ENCODE measurements at places on chromosomes 5 and 9.

DNA sequence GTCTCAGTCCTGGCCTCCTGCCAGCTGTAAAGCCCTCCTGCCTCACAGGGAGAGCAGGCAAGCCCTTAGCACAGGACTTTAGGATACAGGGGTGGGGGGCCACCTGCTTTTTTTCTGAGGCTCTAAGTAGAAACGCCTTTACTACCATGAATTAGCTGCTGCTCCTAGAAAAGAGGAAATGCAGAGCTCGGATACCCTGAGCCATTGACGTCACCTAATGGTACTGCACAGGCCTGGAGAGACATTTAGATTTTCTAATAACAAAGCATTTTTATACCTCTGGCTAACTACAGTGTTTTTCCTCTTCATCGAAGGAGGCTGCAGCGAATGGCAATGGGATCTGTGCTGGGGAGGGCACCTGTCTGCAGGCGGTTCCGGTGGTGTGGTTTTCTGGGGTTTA lies 137.0 kb downstream of the WDR41 start:
- DNase-seq, result no peak

DNA sequence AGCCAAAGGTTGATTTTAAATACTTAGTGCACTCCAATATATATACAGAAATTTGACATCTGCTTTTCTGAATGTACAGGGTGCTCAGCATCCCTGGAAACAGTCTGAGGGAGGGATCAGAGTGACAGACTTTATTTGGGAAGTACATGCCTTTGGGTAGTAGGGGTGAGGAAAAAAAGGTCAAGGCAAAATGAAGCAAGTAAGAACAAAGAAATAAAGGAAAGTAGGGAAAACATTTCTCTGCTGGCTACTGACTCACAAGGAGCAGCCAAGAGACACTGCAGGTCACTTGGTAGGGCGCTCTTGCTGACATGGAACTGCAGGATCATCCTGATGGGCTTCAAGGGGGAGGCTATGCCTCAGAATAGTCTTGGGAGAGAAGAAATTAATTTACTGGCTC lies 380.9 kb downstream of the RAB3C start:
- no peak for DNase-seq

- no peak for DNase-seq
Observed at GRCh38 chr5:16580382-16580781, 36.4 kb downstream of the RETREG1 start.

DNA sequence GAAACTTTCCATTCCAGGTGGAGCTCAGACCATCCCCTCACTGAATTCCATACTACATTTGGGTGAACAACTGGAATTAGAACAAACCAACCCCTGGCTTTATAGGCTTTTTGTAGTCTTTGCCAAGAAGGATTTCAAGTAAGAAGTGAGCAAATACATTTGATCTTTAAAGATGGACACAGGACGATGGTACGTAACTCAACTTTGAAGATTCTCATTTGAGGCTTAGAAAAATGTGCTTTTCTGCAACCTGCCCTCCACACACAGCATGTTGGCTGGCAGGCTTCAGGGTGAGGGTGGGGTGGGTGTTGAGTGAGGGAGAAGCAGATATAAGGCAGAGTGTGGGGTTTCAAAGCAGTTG lies 175.8 kb downstream of the DCP2 start:
- no peak for DNase-seq

DNA sequence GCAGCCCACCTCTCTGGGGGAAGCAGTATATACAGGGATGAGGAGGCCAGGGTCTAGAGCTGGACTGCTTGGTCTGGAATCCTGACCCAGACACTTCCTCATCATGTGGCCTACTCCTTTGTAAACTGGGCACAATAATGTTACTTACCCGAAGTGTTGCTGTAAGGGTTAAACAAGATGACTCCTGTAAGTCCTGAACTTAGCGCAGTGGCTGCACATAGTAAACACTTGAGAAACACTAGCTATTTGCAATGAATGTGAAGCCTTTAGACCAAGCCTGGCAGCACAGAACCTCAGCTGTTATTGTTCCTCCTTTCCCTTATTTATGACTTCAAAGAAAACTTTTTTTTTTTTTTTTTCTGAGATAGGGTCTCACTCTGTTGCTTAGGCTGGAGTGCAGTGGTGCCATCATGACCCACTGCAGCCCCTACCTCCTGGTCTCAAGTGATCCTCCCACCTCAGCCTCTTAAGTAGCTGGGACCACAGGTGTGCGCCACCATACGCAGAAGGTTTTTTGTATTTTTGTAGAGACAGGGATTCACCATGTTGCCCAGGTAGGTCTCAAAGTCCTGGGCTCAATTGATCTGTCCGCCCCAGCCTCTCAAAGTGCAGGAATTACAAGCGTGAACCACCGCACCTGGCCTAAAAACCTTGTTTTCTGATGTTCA lies 96.2 kb upstream of the IL6ST start:
- DNase-seq, result no peak

DNA sequence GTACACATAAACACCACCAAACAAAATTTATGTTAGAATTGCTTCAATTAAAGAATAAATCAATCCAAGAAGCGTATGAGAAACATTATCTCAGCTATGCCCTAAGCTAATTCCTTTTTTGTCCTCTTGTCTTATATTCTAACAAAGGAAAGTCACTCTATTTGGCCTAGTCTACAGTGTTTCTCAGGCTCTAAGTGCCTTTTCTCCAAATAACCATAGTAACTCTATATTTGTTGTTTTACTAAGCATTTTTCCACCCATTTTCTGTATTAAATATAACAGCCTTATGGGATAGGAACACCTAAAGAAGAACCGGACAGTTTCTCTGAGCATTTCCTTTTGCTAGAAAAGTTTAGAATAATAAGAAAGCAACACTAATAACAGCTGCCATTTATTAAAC lies 120.1 kb upstream of the MTAP start:
- no peak for DNase-seq

- no peak for DNase-seq
Observed at GRCh38 chr9:105697871-105698270, 3.5 kb downstream of the TMEM38B start.

- DNase-seq, result peak; percentile 39
Observed at GRCh38 chr5:133147411-133147810, 95.6 kb downstream of the HSPA4 start.

DNA sequence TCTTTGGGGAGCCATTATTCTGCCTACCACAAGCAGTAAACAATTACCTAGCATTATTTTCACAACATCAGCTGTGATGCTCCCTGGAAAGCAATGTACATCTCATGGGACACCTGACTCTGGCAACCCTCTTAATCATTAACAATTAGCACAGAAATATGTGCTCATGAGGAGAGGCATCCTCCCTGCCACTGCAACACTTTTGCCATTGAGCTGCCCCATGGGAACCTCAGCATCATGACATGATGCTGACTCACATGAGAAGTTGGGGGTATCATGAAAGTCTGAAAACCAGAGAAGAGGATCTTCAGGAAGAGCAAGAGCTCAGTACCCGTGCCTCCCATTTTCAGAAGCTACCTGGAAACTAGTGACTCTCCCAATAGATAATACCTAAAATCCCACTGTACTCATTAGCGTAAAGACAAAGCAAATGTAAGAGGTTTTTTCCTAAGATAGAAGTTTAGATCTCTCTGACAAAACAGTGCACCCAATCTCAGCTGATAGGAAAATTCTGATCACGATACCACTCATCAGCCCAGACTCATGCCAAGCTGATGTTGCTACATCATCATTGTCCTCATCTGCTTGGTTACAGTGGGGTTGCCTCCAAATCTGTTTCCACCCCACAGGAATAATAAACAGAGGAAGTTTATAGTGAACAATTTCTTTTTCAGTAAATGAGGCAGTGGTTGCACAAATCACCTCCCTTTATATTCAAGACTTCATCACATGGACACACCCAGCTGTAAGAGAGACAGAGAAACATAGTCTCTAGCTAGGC lies 244.5 kb downstream of the NR2F1-AS1 start:
- no peak for DNase-seq

- no peak for DNase-seq
Observed at GRCh38 chr9:128149951-128150593, 819 bp downstream of the LCN2 start.

DNA sequence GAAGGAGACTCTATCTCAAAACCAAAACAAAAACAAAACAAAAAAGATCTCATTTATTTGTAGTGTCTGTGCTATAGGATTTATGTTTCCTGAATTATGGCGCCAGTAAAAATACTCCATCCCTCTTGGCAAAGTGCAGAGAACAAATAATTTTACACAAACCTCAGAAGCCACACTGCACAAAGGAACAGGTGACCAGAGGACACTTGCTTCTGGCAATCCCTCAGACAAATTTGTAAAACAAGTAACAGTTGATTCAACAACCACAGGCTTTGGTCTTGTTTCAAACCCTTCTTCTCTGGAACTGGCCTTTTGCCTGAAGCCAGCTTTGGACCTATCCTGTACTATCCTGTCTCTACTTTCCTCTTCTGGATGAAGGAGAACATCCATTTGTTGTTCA lies 502.1 kb downstream of the DMAC1 start:
- DNase-seq, result no peak

DNA sequence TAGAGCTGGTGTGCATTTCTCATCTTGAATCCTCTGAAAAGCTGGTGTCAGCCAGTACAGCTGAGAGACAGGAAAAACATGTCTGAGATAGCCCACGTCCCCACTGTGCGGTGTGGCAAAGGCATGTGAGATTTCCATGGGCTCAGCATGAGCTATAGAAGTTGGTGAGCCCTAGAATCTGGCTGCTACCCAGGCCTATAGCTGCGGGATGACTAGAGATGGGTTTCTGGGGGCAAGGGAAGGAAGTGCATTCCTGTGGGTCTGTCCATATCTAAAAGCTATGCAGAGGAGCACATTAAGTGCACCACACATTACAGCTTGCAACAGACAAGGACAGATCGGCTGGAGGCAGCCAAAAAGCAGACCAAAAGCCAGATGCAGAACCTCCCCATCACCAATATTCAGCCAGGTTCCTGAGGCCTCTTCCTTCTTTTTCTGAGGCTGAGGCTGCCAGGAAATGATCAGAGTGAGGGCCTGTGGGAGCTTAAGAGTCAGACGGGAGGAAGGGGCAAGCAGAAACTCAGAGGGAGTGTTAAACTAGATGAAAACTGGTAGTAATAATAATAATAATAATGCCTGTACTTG lies 55.8 kb upstream of the RANBP3L start:
- DNase-seq, result peak; percentile 98

GRCh38 chr5:63032343-63032742 lies 453.7 kb downstream of the LRRC70 start:
- DNase-seq, result no peak

- DNase-seq, result no peak
Observed at GRCh38 chr9:127722055-127722745, 6.3 kb downstream of the TTC16 start.

- DNase-seq, result no peak
Observed at GRCh38 chr9:94961870-94962269, 235.4 kb downstream of the AOPEP start.

GRCh38 chr9:642014-642413 lies 199.5 kb upstream of the DMRT1 start:
- no peak for DNase-seq

DNA sequence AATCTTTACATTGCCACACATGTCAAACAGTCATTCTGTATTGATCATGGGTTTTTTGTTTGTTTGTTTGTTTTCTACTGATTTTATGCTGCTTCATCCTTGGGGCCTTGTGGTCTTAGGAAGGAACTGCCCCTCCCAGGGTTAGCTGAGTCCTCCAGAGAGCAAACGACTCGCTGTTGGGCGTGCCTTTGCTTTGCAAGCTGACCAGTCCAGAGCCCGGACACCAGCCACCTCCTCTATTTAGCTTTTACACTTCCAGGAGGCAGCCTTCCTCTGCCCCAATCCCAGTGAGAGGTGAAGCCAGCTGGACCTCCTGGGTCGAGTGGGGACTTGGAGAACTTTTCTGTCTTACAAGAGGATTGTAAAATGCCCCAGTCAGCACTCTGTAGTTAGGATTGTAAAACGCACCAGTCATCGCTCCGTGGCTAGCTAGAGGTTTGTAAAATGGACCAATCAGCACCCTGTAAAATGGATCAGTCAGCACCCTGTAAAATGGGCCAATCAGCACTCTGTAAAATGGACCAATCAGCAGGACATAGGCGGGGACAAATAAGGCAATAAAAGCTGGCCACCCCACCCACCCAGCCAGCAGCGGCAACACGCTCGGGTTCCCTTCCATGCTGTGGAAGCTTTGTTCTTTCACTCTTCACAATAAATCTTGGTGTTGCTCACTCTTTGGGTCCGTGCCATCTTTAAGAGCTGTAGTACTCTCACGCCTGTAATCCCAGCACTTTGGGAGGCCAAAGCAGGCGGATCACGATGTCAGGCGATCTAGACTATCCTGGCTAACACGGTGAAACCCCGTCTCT lies 154.4 kb downstream of the ERCC6L2 start:
- no peak for DNase-seq

DNA sequence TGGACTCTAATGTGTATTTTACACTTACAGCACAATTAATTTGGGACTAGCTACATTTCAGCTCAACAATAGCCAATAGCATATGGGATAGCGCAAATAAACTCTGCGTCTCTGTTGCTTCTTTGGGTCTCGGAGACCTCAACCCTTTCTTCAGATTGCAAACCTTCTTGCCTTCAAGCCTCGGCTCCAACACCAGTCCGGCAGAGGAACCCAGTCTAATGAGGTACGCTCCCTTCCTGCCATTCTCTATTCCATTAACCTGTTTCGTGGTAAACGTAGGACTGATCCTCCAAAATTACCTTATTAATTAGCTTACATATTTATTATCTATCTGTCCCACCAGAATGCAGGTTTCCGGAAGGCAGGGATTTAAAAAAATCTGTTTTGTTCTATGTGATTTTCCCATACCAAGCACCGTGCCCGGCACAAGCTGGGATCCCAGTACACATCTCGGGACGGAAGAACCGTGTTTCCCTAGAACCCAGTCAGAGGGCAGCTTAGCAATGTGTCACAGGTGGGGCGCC lies 525 bp upstream of the DAPK1 start:
- no peak for DNase-seq

- peak; percentile 61 for DNase-seq
Observed at GRCh38 chr5:142466195-142466971, 141.6 kb upstream of the SPRY4 start.

- DNase-seq, result no peak
Observed at GRCh38 chr9:105672711-105673234, 10.5 kb downstream of the TAL2 start.

DNA sequence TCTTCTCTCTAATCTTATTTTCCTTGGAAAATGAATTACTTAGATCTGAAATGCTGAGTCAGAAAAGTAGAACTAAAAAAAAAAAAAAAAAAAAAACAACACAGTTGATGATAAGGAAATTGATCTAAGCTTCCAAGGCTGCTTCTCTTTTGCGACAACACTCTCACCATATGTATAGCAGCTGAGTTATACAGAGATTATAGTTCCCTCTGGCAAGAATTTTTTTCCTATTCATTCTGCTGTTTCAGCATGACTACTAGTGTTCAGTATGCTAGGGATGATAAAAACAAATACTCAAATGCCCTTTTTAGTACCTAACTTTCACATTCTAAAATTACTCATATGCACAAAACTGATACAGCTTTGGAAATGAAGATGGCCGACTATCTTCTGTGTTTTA lies 267.3 kb downstream of the MLLT3 start:
- DNase-seq, result peak; percentile 89

DNA sequence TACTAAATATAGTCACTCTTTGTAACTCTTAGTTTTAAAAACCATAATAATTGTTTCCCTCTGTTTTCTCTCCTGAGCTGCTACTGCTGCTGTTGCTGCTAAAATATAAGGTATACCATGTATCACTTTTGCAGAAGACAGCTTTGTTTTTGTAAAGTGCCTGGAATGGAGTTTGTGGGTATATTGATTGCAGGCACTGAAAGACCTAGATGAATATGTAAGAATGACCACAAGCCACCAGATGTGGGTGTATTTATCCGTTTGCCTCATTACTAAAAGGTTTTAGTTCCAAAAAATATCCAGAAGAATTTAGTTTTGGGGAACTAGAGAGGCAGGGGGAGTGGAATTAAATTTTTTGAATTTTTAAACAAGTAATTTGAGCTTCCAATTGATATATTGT lies 151.1 kb upstream of the CDKN2B start:
- peak; percentile 86 for DNase-seq

Data from fibroblast of skin of abdomen (primary cell).